ENCODE measurements at places on chromosomes 6 and 20.
A peak's percentile ranks its signal among the peaks of the same experiment; 100 is the strongest.

GRCh38 chr6:80930376-80930775 is 822.1 kb downstream of the TENT5A start:
- DNase-seq: no peak

DNA sequence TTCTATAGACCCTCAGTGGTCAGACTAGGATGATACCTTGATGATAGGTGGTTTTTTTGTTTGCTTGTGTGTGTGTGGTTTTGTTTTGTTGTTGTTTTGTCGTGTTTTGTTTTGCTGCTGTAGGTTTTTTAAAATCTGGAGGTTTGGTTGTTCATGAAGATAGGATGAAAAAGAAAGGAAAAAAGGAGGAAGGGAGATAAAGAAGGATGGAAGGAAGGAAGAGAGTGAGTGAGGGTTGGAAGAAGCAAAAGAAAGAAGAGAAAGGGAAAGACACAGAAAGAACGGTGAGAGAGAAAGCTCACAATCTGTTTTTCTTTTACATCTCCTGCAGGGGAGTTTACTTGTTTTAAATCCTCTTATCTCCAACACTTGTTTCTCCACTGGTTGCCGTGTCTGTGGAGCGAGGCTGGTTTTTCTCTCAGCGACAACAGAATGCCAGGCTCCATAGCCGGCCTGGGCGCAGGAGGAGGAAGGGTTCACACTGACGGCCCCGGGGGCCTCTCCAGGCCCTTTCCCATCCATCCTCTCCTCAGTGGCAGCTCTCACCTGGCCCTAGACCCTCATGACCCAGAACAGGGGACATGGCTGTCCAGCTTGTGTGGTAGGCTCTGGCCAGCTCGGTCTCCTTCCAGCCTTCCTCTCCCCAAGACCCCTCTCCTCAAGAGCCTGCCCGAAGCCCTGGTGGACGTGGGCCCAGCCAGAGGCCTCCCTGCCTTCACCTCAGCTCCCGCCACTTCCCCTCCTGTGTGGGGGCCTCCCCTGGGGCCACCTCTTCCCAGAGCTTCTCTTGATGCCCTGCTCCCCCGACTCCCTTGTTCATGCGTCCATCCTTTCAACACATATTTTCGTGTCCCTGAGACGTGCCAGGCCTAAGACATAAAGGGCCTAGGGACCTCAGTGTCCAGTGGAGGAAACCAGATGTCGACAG is 168.4 kb downstream of the VEGFA start:
- no peak for DNase-seq

GRCh38 chr6:142378138-142378875 is 76.5 kb downstream of the ADGRG6 start:
- DNase-seq: peak; percentile 72

DNA sequence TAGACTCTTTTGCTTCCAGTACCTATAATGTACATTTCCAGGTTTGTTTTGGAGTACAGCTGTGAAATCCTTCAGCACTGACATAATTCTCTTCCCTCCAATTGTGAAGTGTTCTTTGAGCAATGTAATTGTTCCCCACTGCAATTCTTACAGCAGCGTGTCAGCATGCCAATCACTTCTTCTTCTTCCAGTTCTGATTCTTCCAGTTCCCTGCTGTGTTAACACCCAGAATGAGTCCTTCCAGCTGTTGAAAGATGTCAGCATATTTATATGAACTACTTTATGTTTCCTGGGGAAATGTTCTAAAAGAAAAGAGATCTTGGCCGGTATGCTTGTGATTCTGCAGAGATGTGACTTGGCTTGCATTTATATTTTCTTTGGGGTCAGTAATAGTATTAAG is 213.9 kb downstream of the UNC5CL start:
- DNase-seq: no peak
